ENCODE measurements at places on chromosomes 12 and 14.

DNA sequence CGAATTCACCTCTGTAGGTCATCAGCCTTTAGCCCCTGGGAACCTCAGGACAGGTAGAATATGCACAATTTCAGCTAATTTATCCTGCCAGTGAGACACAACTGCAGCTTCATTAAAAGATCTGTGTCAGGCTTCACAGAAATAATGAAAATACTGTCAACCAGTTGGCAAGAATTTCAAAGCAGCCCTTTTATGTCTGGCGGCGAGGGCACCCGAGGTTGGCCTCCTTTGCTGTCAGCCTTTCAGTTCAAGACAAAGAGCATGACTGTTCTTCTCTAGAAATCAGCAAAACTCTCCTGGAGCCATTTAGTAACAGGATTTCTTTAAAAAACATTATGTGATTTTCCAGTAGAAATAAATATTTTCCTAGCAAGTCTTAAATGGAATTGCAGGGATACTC, 75.9 kb downstream of the BBS10 start:
- DNase-seq: no peak

DNA sequence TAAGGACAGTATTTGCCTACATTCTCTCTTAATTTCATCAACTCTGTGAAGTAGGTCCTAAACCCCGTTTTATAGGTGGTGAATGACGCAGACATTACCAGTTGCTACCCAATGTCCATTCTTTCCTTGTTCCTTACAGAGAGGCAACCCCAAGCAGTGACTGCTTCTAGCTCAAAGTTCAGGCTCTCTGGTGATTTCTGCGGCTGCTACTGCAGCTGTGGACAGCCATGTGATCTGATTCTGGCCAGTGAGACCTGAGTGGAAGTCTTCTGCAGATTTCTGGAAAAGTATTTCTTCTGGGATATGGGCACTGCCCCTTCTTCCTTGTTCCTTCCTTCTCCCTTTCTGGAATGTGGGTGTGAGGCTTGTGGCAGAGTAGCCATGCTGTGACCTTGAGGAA, 82.9 kb downstream of the ARF6 start:
- DNase-seq: peak; percentile 40

- peak; percentile 81 for DNase-seq
Measured at GRCh38 chr12:6925540-6926279, 2.0 kb upstream of the ATN1 start.

DNA sequence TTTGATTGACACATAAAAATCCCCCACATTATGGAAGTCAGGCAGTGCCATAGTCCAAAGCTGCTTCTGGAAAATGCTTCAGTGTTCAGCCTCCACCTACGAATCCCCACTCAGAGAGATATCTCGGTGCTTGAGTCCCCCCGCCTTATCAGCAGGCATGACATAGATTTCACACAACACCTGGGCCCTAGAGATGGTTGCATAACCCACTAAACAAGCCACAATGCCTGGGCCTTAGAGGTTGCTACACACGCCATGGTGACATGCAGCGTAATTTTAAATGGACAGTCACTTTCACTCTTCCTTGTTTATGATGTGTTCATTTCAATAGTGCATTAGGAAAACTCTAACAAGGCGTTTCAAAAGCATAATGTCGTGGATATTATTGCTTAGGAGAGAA, 38.0 kb downstream of the CCDC60 start:
- DNase-seq: no peak

DNA sequence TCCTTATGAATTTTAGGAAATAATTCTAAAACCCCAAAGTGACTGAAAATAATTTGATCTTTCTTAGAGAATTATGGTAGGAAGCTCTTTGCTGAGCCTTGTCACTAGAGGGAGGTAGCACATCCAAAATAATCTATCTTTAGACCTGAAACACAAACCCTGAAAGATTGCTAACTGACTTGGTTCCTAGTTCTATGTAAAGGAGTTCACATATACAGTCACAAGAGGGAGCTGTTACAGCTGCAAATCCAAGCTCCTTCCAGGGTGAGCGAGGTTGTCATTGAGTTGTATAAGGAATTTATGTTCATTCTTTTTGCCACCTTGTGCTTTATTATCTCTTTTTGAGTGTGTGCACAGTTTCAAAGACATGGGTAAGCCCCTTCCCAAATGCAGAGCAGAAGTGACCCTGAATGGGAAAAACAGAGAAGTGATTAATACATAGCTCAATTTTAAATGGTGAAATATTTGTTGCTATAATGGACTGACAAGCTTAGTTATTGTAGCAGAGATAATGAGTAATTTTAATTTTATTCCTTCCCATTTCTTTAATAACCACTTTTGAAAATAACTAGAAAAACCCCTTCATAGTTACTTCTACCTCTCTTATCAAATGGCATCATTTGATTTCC, 387.9 kb downstream of the DAD1 start:
- peak; percentile 81 for DNase-seq

GRCh38 chr12:3427956-3428355, 63.0 kb upstream of the PRMT8 start:
- DNase-seq: no peak

GRCh38 chr12:48279101-48279500, 71.6 kb downstream of the ZNF641 start:
- DNase-seq: no peak

DNA sequence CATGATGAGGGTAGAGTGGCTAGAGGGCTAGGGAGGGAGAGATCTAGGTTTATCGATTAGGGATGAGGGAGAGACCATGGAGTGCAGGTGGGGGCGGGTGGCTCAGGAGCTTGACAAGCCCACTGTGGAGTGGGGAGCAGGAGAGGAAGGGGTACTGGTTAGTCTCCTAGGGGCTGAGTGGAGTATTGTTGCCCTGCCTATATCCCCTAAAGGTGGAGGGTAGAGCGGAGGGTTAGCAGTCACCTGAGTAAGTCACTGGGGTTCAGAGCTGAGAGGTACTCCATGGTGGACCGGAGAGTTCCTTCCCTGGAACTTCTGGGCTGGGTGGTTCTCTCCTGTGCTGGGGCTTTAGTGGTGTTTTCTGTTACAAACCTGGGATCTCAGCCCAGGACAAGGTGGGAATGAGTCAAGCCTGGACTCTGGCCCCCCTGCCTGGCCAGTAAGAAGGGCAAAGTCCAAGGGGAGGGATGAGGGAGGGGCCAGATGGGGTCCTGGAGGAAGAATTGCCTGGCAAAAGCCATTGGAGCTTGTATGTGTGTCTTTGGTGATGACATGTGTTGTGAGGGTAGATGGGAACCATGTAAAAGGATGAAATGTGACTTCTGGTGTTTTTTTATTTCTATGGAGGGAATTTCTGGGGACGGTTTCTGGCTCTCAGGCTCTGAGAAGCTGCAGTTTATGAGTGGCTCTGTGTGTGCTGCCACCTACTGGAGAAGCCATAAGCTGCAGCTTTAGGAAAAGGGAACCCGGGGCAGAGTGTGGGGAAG, at the start of gene CIDEB:
Gene CIDEB (minus strand): TSS at position 403 of the 767 bp plus-strand sequence. CDS start 119 bp downstream, at position 284.
- DNase-seq: peak; percentile 76

DNA sequence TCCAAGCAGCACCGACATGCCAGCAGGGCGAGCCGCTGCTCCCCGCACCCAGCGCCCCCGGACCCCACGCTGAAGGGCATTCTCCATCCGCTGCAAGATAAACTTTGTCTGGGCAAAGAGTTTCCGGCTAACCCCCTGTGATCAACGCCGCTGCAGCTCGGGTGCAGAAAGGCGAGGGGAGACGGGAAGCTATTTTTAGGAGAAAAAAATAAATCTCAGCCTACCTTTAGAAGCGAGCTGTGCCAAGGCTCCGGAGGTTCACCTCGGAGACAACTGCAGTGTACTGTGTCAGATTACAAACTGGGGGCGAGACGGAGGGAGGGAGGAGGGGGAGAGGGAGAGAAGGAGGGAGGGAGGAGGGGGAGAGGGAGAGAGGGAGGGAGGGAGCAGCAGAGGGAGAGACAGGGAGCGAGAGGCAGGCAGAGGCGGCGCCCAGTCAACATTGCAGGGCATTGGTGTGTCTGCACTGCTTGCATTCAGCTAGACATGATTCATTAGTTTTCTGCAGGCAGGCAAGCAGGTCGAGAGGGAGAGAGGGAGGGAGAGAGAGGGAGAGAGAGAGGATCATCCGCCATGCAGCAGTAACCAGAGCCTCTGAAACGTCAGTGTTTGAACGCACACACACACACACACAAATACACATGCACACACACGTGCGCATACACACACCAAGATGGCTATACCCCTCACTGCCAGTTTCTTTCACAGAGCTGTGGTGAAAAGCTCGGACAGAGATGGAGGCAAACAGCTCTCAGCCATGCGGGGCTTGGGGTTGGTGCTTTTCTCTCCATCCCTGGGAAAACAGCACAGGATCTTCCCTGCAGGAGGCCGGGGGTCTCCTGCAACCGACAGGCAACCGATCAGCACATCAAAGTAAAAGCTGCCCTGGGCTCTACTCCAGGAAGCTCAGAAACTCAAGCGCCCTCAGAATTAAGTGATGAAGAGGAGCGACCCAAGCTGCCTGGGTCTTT, at the start of gene RIMBP2:
Gene RIMBP2 (minus strand): TSS at position 302 of the 971 bp plus-strand sequence. CDS start 237,286 bp downstream, outside the sequence.
- no peak for DNase-seq
